Lung (tissue), 17 donors: ENCODE measurements at places on chromosomes 2 and 18. TPM values are rescaled to one million over a fixed set of nuclear protein-coding genes. Genes with fewer than 3 reads are reported as not detected.

DNA sequence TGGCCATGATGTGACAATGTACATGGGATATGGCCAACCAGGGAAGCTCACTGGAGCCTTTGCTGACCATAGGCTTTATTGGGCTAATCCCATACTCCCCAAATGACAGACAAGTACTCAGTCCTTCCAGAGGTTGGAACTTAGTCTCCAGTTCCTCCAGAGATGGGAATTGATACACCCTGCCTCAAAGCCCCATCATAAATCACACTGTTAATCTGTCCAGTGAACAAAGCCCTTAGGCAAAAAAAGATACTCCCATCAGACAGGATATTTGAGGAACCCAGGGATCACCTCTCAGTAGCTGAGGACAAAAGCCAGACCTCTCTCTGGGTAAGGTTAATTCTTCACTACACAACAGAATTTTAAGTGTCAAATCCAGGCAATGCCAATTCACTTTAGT, 247.5 kb upstream of the CDH20 start:
- DNase-seq = no peak

Gene GALNT14
- polyA plus RNA-seq = 0.85 TPM

Gene SLC4A5
- 2.5 TPM for polyA plus RNA-seq

Gene PDE1A
- 1.0 TPM for polyA plus RNA-seq
